B cell (primary cell): ENCODE measurements at places on chromosomes 5 and 9.

DNA sequence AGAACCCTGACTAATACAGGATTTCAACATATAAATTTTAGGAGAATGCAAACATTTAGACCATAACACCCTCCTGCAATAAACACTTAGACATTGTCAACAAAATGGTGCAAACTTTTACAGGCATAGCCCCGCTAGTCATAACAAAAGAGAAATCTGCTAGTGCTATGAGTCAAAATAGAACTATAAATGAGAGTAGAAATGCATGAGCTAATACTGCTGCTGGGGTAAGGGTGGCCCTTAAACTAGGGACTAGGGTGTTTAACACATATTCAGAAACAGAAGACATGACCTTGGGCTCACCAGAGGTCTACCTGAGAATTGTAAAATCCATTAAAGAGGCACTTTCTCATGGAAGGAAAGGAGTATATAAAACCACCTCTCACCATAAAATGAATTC is 131.6 kb downstream of the TLR4 start:
- DNase-seq = no peak

- DNase-seq = no peak
Observed at GRCh38 chr9:7937761-7938491, 138.3 kb upstream of the DMAC1 start.

DNA sequence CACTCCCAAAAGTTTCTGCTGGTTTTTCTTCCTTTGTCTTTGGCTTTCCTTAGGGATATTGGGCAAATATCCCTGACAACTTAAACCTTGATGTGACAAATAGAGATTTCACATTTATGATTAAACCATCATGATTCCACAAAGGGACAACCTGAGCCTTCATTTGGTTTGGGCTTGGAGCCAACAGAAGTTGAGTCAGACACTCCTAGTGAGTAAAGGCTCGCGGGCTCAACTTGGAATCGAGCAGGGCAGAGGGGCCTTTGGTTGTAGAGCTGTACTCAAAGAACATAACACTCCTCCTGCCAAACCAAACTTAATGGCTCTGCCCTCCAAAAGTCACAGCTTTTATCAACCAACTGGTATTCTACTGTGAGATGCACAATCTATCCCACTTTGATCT is 290.2 kb upstream of the MAP3K1 start:
- no peak for DNase-seq

- DNase-seq = no peak
Observed at GRCh38 chr5:149581931-149582768, 852 bp downstream of the ARHGEF37 start.

DNA sequence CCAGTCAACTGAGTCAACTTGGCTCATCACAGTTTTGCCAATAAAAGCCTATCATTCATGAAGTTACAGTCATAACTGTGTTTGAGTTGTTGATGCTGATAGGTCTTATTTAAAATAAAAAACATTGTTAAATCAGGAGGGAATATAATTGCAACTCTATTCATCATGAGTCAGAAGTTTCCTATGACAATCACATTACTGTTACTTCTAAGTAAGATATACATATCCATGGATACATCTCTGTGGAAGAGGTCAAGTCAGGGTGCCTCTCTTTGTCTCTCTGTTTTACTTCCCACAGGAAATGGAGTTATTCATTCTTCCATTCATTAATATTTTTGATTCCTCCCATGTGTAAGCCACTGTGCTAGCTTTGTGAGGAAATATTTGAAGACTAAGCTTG is 2015.4 kb upstream of the WWC1 start:
- no peak for DNase-seq

DNA sequence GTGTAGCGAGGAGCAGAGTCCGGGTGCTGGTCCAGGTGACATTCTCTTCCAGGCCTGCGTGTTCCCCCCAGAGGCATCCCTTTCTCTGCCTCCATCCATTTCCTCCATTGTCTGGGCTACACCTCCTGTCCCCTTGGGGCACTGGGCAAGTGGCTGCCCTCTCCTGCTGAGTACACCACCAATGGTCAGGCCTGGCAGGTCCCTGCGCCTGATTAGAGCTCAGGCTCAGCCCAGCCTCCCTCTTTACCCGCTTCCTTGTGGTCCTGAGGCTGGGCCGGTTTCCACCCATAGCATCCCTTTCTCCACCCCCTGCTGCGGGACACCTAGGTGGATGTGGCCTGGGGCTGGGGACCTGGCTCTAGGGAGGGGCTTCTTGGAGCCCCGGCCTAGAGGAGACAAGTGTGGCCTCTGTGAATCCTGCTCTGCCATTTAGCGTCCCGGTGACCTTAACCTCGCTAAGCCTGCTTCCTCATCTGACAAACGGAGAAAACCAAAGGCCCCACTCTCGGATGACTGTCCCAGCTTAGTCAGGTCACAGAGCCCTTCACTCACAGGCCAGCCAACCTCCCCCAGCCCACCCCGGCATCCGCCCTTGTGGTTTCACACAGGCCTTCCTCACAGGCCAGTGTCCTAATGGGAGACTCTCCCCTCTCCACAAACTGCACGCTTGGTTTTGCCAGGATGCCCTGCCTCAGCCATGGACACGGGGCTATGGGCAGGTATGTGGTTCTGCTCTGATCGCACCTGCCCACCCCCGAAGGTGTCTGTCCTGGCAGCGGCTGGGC is 12.9 kb downstream of the DOLPP1 start:
- DNase-seq = no peak

DNA sequence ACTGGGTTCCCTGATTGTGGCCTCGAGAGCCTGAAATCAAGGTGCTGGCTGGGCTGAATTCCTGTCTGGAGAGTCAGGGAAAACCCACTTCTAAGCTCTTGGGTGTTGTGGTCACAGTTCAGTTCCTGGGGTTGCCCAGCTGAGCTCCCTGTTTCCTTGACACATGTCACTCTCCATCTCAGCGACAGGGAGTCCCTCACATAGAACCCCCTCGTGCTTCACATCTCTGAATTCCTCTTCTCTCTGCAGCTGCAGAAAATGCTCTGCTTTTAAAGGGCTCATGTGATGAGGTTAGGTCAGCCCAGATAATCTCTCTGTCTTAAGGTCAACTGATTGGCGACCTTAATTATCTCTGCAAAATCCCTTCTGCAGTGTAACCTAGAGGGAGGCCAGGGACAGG is 53.5 kb upstream of the NFIL3 start:
- no peak for DNase-seq

DNA sequence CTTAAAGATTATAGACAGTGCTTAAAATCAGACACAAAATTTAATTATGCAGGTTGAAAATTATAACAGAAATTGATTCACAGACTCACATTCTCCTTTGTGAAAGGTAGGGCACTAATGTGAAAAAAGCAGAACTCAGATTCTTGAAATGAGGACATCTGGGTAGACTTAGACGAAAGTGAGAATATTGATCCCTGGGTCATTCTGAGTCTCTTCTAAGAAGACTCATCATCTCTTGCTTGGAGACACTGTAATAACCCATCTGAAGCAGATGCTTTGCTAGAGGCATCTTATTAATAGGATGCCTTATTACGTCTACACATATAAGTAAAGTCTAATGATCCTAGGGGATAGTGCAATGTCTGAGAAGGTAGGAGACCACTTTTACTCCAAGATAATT is 274.4 kb downstream of the HINT1 start:
- no peak for DNase-seq
